ENCODE measurements at places on chromosomes 12 and 14.

- DNase-seq: no peak
Measured at GRCh38 chr12:90170740-90171139, 462.1 kb upstream of the ATP2B1 start.

GRCh38 chr12:127885954-127886750 lies 380.8 kb upstream of the TMEM132C start:
- no peak for DNase-seq

DNA sequence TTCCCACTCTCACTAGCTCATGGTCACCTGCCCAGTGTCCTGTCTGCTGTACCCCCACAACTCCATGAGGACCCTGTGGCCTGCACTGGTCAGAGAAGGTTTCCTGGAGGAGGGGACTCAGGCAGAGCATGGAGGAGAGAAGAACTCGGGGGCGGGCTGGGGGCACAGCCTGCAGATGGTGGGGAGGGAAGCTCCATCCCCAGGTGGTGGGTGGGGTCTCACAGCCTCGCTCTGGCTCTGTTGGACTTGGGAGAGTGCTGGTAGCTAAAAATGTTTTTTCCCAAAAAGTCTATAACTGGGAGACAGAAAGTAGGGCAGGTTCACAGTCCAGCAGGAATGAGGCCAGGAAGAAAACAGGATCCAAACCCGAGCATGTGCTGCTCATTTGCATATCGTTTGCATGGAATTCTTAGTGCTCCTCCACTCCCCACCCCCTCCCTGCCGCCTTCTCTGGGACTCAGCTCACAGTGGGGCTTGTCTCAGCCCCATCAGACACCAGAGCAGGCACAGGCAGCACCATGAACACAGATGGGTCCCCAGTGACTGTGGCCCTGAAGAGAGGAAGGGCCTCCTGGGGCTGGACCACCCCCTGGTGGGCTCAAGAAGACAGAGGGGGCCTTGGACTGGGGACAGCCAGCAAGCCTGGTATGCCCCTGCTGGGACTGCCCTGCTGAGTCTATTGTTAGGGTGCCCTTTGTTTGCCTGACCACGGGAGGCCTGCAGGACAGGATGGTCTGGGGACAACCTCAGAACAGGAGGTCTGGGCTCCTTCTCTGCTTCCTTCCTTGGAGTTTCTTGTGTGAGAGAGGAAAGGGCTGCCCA lies 67.0 kb upstream of the SFSWAP start:
- no peak for DNase-seq

- DNase-seq: no peak
Measured at GRCh38 chr12:119749666-119750065, 81.7 kb downstream of the PRKAB1 start.

DNA sequence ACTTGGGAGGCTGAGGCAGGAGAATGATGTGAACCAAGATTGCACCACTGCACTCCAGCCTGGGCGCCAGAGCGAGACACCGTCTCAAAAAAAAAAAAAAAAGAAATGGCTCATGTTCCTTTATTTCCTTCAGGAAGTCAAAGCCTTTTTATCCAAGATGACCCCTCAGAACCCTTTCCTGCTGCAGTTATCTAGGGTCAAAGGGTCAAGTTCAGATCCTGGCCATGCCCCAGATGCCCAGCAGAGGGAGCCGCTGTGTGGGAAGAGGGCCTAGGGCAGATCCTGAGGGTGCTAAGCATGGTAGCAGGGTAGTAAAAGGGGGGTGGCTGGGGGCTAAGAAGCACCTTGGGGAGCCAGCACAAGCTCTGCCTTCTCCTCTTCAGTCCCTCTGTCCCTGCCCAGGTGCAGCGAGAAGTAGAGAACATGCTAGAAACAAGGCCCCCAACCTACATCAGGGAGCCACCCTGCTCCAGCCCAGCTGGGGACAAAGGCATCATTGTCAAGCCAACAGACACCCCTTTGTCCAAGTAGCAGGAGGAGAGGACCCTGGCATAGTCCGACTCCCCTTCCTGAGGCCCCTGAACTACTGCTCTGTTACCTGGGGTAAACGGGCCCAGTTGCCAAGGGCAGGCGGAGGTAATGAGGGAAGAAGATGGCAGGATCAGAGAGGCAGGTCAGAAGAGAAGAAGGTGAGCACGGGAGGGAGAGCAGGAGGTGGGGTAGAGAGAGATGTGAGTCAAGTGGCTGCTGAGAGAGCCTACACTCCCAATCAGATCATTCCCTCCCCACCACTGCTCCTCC lies 6.5 kb downstream of the NFE2 start:
- peak; percentile 65 for DNase-seq

GRCh38 chr12:82968631-82969367 lies 282.1 kb downstream of the TMTC2 start:
- no peak for DNase-seq

DNA sequence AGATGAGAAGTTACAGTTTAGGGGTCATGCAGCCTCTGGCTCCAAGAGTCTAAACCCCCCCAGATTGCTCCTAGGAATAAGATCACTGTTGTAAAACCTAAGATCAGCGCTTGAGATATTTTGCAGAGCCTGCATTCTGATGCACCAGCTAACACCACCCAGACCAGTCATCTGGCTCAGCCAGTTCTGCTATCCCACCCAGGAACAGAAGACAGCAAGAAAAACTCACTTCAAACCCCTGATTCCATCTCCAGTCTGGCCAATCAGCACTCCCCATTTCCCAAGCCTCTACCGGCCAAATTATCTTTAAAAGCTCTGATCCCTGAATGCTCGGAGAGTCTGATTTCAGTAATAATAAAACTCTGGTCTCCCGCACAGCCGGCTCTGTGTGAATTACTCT lies 158.6 kb downstream of the ZNF664 start:
- DNase-seq: no peak

DNA sequence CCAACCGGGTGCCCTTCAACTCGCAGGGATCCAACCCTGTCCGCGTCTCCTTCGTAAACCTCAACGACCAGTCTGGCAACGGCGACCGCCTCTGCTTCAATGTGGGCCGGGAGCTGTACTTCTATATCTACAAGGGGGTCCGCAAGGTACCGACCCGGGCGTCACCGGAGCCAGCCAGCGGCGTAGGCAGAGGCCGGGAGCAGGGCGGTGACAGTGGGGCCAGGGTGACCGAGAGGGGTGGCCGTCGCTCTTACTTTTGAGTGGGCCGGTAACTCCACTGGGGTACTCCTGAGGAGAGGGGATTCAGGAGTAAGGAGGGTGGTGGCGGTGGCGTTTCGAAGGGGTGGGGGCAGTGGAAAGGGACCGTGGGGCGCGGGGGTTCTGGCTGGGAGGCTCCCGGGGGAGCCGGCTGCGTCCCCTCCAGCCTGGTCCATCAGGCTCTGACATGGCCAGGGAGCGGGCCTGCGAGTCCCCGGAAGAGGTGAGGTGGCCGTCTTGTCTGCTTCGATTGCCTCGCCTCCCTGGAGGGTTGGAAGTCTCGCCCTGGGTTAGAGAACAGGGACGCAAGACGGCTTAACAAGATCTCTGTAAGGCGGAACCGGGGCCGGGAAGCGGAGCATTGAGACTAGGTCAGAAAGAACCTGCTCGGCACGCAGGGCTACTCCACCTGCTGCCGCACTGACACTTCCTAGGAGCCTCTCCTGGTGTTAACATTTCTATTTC lies 491 bp downstream of the WDR20 start:
- peak; percentile 33 for DNase-seq

DNA sequence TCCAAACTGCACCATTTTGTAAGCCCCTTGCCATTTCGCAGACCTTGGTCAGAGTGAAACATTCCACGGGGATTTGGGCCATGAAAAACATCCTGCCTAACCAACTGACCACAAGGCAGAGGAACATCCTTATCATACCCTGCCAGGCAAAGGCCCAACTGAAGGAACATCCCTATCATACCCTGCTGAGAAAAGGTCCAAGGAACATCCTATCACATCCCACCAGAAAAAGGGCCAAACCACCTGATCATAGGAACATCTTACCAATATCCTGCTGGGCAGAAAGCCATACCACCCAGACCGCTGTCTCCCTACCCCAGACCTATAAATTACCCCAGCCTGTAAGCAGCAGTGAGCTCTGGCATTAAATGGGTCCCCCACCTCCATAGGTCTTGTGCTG lies 19.4 kb upstream of the LRRC9 start:
- no peak for DNase-seq

- no peak for DNase-seq
Measured at GRCh38 chr12:96130396-96131059, 63.6 kb upstream of the ELK3 start.

- DNase-seq: no peak
Measured at GRCh38 chr12:64797156-64797555, 27.3 kb upstream of the TBC1D30 start.

GRCh38 chr12:85461127-85461526 lies 181.1 kb downstream of the ALX1 start:
- DNase-seq: no peak

DNA sequence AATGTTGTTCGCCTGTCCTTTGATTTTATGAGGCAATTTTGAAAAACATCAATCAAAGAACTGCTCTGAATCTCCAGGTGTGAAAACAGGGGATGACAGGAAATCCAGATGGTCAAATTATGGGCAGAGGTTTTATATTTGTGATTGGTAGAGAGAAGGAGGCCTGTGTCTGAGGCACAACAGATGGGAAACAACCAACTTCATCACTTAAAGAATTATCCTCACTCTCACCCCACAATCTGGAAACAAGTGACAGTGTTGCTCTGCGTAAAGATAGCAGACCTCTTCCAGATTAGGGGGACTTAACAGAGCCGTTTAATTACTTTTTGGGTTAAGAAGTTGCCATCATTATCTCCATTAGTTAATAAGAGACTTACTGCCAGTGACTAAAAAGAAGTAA lies 64.1 kb upstream of the EGLN3 start:
- no peak for DNase-seq

- DNase-seq: no peak
Measured at GRCh38 chr14:77151245-77151644, 9.7 kb upstream of the ZDHHC22 start.

GRCh38 chr12:28017126-28017872 lies 44.8 kb upstream of the PTHLH start:
- no peak for DNase-seq

GRCh38 chr12:45310627-45310968 lies 94.7 kb downstream of the ANO6 start:
- DNase-seq: no peak

DNA sequence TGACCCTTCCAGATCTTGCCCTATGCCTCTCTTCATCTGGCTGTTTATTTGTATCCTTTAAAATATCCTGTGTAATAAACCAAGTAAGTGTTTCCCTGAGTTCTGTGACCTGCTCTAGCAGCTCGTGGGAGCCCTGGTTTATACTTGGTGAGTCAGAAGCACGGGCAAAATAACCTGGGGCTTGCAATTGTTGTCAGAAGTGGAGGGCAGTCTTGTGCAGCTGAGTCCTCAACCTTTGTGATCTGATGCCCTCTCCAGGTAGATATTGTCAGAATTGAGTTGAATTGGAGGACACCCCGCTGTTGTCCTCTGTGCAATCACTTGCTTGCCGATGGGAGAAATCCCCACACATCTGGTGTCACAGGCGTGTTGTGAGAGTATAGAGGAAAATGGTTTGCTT lies 62.5 kb upstream of the PRICKLE1 start:
- DNase-seq: no peak

GRCh38 chr12:49652921-49653520 lies 29.7 kb downstream of the PRPF40B start:
- no peak for DNase-seq

- DNase-seq: no peak
Measured at GRCh38 chr14:66216763-66217162, 269.4 kb upstream of the CCDC196 start.

DNA sequence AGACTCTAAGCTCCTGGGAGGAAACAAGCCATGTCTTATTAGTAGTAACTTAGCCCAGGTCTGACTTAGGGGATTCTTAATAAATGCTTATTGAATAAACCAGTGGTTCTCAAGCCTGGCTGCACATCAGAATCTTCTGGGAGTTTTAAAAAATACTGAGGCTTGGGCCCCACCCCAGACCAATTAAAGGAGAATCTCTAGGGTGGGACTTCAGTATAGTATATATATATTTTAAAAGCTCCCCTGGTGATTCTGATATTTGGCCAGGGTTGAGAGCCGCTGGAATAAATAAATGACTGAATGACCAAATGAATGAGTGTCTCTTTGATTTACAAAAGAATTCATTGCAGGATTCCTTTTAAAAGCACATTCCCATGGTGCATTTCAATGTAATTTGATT lies 151.5 kb upstream of the GSC start:
- DNase-seq: no peak

GRCh38 chr14:54420478-54421142 lies 20.6 kb downstream of the CNIH1 start:
- no peak for DNase-seq

DNA sequence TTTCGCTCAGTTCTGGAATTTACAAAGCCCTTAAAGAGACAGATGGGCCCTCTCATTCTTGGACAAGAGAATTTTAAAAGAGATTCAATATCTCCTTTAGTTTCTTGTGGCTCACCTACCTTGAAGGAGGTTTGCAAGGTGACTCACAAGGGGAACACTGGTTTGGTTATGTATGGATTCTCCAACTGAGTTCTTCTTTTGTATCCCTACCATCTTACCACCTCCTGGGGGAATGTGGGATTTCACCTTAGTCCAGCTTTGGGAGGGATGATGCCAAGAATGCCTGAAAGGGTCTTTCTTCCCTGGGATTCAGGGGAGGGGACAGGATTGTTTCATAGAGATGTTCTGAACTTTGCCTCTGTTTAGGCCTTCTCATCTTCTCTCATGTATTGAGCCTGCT lies 3.7 kb downstream of the PPP4R4 start:
- DNase-seq: no peak

GRCh38 chr12:77070800-77071449 lies 5.6 kb upstream of the E2F7 start:
- DNase-seq: no peak

GRCh38 chr12:110543252-110543959 lies 39.7 kb downstream of the PPTC7 start:
- DNase-seq: no peak

GRCh38 chr12:23482571-23482970 lies 466.9 kb downstream of the SOX5 start:
- DNase-seq: no peak

DNA sequence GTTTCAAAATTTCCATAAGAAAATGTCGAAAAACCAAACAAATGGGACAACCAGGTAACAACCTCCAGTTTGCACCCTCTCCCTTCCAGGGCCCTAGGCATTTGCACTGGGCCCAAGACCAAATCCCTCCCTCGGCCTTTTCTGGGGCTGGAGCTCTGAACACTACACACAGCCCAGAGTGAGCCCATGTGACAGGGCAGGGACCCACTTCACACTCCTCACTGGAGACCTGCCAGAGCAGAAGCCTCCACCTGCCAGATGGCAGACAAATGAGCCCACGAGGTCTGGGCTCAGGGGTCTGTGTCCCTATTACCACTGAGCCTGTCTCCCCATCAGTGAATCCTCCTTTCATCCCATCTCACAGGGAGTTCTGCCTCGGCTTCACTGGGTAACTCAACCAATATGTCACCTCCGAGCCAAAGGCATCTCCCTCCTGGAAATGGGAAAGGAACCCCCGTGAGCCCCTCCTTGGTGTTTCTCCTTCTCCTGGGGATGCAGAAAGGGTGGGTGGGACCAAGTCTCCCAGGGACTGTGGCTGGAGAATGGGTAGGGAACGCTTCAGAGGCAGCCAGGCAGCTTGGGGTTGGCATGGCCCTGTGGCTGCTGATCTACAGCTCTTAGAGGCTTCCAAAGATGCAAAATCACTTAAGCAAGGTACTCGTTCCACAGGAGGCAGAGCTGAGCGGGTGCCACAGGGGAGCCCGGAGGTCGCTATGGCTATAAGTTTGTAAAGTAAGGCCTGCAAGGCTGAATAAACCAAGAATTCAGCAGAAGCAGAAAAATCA lies 10.6 kb downstream of the VWF start:
- DNase-seq: no peak
